Mucosa of gallbladder (tissue), 1 donor: ENCODE measurements at places on chromosomes 11 and 22. TPM values are rescaled to one million over a fixed set of nuclear protein-coding genes. Genes with fewer than 3 reads are reported as not detected.

GRCh38 chr22:19844377-19845053 is 10.2 kb downstream of the GNB1L start:
- DNase-seq = peak; percentile 48

The KMT2A gene
- 61.2 TPM for total RNA-seq

DNA sequence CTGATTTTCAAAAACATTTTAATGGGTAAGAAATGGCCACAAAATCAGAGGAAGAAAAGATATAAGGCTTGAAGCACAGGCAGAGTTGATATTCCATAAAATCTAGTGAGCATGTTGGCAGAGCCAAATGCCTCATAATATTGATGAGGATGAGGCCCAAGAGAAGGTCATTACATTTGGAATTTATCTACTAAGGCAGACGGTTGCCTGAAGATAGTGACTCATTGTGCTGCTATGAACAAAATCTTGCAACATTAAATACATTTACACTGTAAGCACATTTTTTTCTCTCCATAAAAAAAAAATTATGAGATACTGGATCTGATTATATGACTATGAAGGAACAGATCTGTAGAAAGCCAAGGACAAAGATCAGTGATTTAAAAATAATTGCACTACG is 881.4 kb upstream of the CHORDC1 start:
- DNase-seq = no peak

GRCh38 chr11:25876456-25876965 is 455.4 kb upstream of the ANO3 start:
- no peak for DNase-seq

GRCh38 chr11:83815736-83816135 is 529.6 kb upstream of the CCDC90B start:
- no peak for DNase-seq

- no peak for DNase-seq
Observed at GRCh38 chr11:57679396-57679795, 11.5 kb downstream of the ZDHHC5 start.

The POLD3 gene
- total RNA-seq = 17.2 TPM

The AIFM3 gene
- 8.3 TPM for total RNA-seq

The ARHGEF17 gene
- 69.2 TPM for total RNA-seq

DNA sequence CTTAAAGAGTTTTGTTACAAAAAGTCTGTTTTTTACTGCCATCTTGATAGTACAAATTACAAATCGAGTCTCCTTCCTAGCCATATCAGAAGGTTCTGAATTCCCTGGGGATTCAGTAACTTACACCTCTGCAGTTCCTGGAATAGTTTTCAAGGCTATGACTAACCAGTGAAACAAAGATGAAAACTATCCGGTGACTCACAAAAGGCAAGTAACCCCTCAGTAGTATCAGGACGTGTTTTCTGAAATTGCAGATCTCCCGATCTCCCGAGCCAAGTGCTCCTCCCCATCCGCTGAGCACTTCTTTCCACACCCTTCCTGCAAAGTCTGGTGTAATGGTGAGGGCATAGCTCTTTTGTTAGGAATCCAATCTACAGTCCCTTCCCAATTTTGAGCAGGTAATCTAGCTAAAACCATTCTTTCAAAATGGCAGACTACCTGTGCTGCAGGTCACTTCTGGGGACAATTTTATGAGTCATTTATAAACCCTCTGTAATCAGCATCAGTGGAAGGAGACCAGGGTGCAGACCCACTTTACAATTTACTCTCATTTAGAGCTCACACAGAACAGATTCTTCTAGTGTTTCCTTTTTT is 7.7 kb downstream of the E2F8 start:
- no peak for DNase-seq

- DNase-seq = no peak
Observed at GRCh38 chr11:46339816-46340215, 7.4 kb upstream of the DGKZ start.

DNA sequence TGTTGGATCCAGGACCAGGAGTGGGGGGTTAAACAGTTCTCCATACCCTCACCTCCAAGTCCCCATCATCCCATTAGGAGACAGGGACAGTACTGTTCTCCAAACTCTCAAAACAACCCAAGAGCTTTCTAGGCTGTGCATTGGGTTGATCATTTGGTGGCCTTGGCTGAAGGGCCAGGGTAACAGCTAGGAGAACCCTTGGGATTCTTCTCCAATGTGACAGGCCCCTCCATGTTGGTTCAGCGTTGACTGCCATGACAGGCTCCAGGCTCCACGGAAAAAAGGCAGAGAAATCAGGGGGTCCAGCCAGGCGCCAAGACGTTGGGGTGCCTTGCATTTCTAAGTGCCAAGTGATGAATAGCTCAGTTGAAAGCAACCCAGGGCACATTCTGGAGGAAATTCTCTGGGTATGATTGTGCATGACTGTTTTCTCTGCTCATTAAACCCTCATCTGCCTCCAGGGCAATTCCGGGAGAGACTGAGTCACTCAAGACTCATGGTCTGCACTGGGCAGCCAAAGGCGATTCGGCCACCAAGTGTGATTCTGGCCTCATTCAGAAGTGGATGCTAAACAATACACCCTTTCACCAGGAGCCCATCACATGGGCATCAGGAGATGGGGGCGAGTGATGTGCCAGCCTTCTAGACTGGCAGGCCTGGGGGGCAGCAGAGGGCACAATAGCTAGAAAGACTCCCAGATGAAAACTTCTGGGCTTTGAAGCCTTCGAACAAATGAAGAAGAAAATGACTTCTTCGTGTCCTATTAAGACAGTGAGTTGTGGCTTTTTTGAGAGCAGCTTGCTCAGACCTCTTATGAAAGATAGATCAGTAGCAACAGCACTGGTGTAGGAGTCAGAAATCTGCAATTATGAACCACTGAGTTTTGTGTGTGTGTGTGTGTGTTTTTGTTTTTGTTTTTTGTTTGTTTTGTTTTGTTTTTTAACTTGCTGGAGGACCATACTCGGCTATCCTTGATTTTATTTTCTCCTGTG is 27.7 kb downstream of the CD44 start:
- DNase-seq = no peak

The RAB38 gene
- total RNA-seq = 5.9 TPM

The ANO5 gene
- 10.4 TPM for total RNA-seq

GRCh38 chr22:24435323-24435645 is 7.9 kb downstream of the ADORA2A start:
- no peak for DNase-seq

DNA sequence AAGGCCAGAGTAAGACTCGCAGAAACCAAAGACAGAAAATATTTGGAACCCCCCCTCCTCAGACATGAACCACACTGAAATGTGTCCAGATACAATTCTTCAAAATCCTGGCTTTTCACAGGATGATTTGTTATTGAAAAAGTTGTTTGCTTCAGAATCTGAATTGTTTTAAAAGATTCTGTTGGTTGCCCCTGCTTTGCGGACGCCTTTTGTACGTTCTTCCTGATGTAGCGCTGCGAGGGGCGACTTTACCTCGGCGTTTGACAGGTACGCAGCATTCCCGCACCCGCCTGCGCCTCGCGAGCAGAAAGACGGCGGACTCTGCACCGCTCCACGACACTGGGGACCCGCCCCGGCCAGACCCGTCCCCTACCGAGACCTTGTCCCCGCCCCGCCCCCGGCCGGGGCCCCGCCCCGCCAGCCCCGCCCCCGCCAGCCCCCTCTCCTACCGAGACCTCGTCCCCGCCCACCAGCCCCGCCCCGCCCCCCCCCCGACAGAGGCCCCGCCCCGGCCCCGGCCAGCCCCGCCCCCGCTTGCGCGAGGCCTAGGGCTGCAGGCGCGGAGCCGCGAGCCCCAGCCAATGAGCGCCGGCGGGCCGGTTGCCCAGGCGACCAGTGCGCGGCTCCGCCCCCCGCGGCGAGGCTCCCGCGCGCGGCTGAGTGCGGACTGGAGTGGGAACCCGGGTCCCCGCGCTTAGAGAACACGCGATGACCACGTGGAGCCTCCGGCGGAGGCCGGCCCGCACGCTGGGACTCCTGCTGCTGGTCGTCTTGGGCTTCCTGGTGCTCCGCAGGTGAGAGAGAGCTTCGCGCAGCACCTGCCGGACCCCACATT is at the start of gene GLB1L2:
TSS of gene GLB1L2 (plus strand) at position 635 of the 835 bp plus-strand sequence. CDS start at position 709, 74 bp downstream.
- peak; percentile 76 for DNase-seq

DNA sequence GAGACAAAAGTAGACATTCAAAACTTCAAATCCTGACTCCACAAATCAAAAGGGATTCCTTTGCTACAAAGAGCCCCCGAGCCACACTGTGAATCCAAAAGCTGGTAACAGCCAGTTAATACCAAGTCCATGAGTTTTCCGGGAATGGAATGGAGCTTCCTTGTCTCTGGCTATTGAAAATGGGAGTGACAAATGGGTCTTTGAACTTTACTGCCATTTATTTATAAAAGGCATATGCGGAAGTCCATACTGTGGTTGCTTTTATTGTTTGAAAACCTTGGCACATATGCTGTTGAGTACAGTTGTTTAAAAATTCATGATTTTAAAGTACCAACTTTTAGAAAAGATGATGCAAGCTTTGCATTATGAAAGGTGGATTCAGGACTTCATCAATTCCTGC is 206.2 kb upstream of the NARS2 start:
- no peak for DNase-seq

DNA sequence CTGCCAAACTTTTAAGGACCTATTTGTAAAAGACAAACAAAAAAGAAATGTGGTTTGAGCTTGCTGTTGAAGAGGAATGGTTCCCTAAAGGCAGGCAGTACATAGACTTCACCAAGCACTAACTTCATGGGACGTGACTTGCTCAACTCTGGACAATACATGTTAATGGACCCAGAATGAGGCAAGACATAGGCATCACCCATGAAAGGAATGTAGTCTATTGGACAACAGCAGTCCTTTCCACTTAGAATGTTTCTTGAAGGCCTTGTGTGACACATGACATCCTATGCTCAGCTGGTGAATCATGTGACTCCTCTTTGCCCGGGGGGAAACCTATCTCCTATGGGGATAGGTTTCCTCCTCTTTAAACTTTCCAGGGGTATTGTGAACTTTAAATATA is 246.4 kb upstream of the BLID start:
- DNase-seq = no peak

The LRRC74B gene
- total RNA-seq = not detected

- no peak for DNase-seq
Observed at GRCh38 chr22:39309364-39309861, 10.0 kb downstream of the RPL3 start.

The ZNF280A gene
- total RNA-seq = not detected

The OR56A5 gene
- total RNA-seq = not detected

DNA sequence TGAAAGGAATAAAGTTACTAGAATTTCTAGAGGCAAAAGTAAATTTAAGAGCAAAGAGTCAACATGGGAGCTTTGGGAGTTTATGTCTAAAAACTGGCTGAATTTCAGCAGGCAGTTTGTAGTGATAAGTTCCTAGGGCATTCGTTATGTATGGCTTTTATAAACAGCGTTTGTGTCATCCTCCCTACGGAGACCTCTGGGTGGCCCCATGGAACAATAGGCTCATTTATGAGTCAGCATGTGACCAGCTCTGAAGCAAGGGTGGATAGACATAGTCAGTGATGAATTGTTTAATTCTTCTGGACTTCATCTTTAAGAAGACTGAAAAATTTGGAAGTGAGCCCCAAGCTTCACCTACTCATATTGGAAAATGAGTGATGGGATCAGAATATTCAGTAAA is 37.1 kb downstream of the SVIP start:
- peak; percentile 19 for DNase-seq

- peak; percentile 61 for DNase-seq
Observed at GRCh38 chr22:33923660-33924246, 3.5 kb upstream of the LARGE1 start.
